ENCODE measurements at places on chromosomes 16 and 17. TPM values are rescaled to one million over a fixed set of nuclear protein-coding genes. Genes with fewer than 3 reads are reported as not detected.

CNTNAP1 gene
- total RNA-seq, result 0.57 TPM

NBR1 gene
- 51.5 TPM for total RNA-seq

LONP2 gene
- 42.9 TPM for total RNA-seq

PIMREG gene
- total RNA-seq, result 4.6 TPM

ABCC12 gene
- total RNA-seq, result not detected

CDYL2 gene
- 3.1 TPM for total RNA-seq

ARHGDIG gene
- not detected for total RNA-seq

MEOX1 gene
- 0.64 TPM for total RNA-seq

METTL23 gene
- total RNA-seq, result 22.6 TPM

Data from esophagus squamous epithelium (tissue), 5 donors.